ENCODE measurements at places on chromosomes 12 and 14. TPM values are rescaled to one million over a fixed set of nuclear protein-coding genes. Genes with fewer than 3 reads are reported as not detected.

The ZC2HC1C gene
- total RNA-seq = 0.98 TPM

- H3K4me3 ChIP-seq = no peak overlapping the region
- no peaks in the 10 kb centered on the region for H3K27me3 ChIP-seq
- DNase-seq = no peak
- H3K36me3 ChIP-seq = no peaks in the 10 kb centered on the region
- no peaks in the 10 kb centered on the region for H3K4me1 ChIP-seq
These were observed 426.4 kb downstream of the PCNX1 start for GRCh38 chr14:71333705-71334104.

GRCh38 chr14:53214384-53214783 lies 61.3 kb upstream of the DDHD1 start:
- H3K36me3 ChIP-seq = no peaks in the 10 kb centered on the region
- no peaks in the 10 kb centered on the region for H3K27me3 ChIP-seq
- peaks cover 4% of the 10 kb centered on the region for H3K4me1 ChIP-seq
- no peak for DNase-seq
- H3K4me3 ChIP-seq = no peak overlapping the region

The NKX2-1 gene
- total RNA-seq = 0.84 TPM

DNA sequence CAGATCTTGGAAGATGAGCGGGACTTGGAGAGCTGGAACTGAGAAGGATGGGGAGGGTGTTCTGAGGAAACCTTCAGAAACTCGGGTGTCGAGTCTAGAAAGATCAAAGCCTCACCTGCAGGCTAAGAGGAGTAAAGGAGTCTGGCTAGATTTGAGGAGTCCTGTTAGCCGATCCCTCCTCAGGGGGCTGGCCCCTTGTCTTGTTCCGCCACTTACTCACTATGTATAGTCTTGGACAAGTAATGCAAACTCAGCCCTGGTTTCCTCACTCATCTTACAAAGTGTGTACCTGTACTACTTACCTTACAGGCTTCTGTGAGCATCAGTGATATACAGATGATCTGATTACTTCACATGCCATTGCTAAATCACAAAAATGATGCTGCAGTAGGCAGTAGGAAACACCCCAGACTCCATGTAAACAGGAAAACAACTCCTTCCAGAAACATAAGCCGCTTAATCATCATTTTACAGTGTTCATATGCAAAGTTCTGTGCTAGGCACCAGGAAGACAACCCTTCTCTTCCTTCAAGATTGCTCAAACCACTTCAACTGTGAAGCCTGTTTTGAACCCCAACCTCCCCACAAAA lies 2.0 kb upstream of the SPTLC2 start:
- H3K27ac ChIP-seq = no peak overlapping the region
- DNase-seq = no peak
- H3K27me3 ChIP-seq = no peaks in the 10 kb centered on the region
- H3K36me3 ChIP-seq = no peaks in the 10 kb centered on the region
- no peak overlapping the region for H3K4me3 ChIP-seq

GRCh38 chr12:100555722-100556121 lies 17.8 kb upstream of the GAS2L3 start:
- DNase-seq = no peak
- no peaks in the 10 kb centered on the region for H3K4me1 ChIP-seq
- no peaks in the 10 kb centered on the region for H3K27me3 ChIP-seq
- H3K36me3 ChIP-seq = no peaks in the 10 kb centered on the region
- H3K27ac ChIP-seq = no peak overlapping the region

GRCh38 chr12:102317155-102317554 lies 119.5 kb upstream of the PMCH start:
- no peak overlapping the region for H3K27ac ChIP-seq
- H3K4me3 ChIP-seq = no peak overlapping the region
- H3K27me3 ChIP-seq = no peaks in the 10 kb centered on the region
- DNase-seq = no peak

- H3K4me1 ChIP-seq = no peaks in the 10 kb centered on the region
- DNase-seq = no peak
- no peak overlapping the region for H3K4me3 ChIP-seq
- H3K27ac ChIP-seq = no peak overlapping the region
- H3K27me3 ChIP-seq = no peaks in the 10 kb centered on the region
- H3K36me3 ChIP-seq = no peaks in the 10 kb centered on the region
These were observed 203.5 kb upstream of the GZMB start for GRCh38 chr14:24837280-24838046.

Data from HCT116 (cell line).